ENCODE measurements at places on chromosomes 3 and 15.

- no peak for DNase-seq
Observed at GRCh38 chr3:29384640-29385039, 103.8 kb downstream of the RBMS3 start.

GRCh38 chr3:184030536-184030935 is 1.0 kb upstream of the HTR3D start:
- DNase-seq = no peak

- DNase-seq = peak; percentile 49
Observed at GRCh38 chr3:50345586-50346234, at the start of gene ZMYND10. TSS of gene ZMYND10 (minus strand) at chr3:50345732. CDS start at chr3:50345579, 153 bp downstream.

DNA sequence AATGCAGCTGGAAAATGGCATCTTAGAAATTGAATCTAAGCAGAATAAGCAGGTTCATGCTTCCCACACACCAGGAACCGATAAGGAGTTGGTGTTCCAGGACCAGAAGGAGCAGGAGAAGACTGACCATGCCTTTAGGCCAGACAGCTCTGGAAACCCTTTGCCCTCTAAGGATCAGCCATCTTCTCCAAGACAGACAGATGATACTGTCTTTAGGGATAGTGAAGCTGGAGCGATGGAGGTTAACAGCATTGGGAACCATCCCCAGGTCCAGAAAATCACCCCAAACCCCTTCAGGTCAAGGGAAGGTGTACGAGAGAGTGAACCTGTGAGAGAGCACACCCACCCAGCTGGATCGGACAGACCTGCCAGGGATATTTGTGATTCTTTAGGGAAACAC is 49.2 kb downstream of the CDAN1 start:
- DNase-seq = no peak

DNA sequence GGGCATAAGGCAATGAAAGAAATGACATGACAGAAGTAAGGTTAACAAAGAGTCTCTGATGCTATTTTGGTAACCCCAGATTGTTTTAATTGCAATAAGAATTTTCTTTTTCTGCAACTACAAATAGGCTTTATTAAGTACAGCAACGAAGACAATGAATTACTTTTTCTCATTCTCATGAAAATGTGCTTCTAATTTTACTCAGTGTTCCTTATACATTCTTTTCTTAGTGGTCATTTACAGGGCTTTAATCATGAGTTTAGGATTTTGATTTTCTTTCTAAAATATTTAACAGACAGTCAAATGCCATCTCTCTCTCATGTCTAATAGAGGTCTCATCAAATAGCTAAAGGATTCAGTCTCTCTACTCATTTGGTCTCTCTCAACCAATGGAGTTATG is 452.1 kb downstream of the RAP2B start:
- no peak for DNase-seq

- no peak for DNase-seq
Observed at GRCh38 chr3:78858174-78858573, 909.6 kb downstream of the ROBO1 start.

GRCh38 chr3:173617490-173617889 is 219.9 kb downstream of the NLGN1 start:
- no peak for DNase-seq

DNA sequence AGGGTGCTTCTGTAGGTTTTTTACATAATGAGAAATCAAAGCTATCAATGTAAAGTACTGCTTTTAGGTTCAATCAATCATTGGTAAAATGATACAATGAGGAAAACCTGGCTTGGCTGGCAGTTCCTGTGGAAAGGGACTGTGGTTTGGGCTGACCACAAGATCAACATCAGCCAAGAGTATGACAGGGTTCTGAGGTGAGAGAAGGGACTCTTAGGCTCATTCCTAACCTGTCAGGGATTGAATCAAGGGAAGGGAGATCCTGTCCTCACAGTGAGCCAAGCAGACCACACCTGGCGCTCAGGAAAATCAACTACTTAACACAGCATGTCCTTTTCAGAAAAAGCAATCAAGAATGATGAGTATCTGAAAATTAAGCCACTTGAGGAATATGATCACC is 111.1 kb downstream of the MAGI1 start:
- DNase-seq = no peak

- DNase-seq = no peak
Observed at GRCh38 chr3:178618896-178619295, 82.7 kb downstream of the KCNMB2 start.

- no peak for DNase-seq
Observed at GRCh38 chr15:82551646-82552247, 11.5 kb upstream of the RPS17 start.

DNA sequence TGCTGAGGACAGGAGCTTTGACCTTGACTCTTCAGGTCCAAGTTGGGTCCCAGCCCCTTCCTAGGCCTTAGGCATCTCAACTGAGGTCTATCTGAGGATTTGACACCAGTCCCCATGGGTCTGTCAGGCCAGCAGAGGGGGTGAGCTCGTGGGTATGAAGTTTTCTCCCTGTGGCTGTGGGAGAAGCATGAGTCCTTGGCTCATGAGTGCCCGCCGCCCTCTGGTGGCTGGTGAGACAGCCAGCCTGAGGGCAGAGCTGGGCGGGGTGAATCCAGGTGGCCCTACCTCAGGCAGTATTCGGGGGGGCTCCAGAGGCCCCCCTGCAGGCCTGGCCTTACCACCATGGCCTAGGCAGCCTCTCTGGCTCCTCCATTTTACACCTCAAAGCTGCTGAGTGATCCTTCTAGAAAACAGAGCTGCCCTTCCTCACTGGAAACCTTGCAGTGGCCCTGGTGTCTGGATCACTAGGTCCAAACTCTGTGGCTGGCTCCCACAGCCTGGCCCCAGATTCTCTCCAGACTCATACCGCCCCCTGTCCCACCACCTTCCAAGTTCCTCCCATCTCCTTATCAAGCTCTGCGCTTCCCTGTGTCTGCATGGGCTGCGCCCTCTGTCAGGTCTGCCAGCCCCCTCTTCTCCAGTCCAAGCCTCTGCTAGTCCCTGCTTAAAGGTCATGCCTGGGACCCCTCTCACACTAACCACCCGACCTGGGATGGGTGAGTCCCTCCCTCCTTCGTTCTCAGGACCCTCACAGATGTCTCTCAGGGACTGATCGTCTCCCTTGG is 16.1 kb downstream of the SH2D7 start:
- DNase-seq = peak; percentile 68

DNA sequence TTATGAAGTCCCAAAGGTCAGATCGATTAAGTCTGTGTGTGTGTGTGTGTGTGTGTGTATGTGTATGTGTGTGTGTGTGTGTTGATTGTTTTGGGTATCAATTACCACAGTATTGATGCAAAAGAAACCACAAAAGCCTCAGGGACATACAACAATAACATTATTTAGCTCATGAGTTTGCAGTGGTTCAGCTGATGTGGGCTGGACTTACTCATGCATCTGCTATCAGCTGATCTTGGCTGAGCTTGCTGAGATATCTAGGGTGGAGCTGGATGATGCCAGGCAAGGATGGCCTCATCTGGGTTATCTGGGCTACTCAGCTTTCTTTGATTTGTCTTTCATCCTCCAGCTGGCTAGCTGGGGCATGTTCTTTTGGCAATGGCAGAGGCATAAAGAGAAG is 82.4 kb upstream of the PRR23C start:
- DNase-seq = no peak
